ENCODE measurements at places on chromosomes 11 and 22. TPM values are rescaled to one million over a fixed set of nuclear protein-coding genes. Genes with fewer than 3 reads are reported as not detected.

Gene CD6
- total RNA-seq, result 214 TPM

GRCh38 chr22:19663286-19663815, 51.0 kb upstream of the SEPTIN5 start:
- H3K4me3 ChIP-seq, result no peak overlapping the region
- H3K27me3 ChIP-seq, result no peaks in the 10 kb centered on the region
- H3K36me3 ChIP-seq, result no peaks in the 10 kb centered on the region
- no peaks in the 10 kb centered on the region for H3K4me1 ChIP-seq
- no peak for DNase-seq
- H3K27ac ChIP-seq, result no peak overlapping the region

Gene OR8G1
- not detected for total RNA-seq

DNA sequence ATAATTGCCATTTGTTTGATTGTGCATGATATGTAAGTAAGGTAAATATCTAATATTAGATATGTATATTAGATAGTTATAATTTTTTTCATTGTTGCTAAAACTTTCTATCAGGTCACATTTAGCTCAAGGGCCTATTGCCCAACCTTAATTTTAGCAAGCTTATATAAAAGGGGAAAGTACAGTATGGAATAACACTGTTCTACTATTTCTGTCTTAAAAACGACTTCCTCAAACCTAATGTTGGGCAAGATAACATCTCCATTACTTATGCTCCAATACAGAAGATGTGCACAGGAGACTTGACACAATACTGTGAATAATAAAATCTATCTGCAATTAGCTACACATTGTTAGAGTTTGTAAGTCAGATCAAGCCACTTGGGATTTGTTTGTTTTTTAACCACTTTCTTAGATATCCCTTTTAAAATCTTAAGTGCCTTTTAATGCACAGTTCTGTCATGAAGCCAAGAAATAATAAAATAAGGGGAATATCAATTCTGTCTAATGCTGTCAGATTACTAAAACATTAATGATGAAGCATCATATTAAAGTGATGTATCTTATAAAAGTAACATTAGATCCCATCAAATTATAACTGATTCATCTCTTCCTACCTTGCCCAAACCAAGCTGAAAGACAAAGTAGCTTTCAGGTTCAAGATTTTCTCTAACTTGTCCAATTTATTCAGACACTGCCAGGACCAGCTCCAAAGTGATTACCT, 98.1 kb downstream of the SIK3 start:
- peaks cover 8% of the 10 kb centered on the region for H3K36me3 ChIP-seq
- no peak overlapping the region for H3K27ac ChIP-seq
- DNase-seq, result no peak

DNA sequence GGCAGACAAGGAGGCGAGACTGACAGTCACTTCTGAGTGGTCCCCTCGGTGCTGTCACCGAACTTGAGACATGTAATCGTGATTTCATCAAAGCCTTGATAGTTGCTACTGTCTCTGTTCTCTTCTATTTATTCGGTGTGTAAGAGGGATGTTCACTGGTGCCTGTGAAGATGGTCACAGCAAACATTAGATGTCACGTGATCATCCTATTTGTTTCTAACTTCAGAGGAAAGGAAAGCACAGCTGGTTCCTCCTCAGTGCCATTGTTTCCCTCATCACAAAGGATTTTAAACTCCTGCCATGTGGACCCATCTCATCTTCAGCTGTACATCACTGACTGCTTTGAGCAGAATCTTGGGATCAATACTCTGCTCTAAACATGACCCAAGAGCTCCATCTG, 73.1 kb upstream of the CLMP start:
- DNase-seq, result no peak
- H3K4me1 ChIP-seq, result peaks cover 10% of the 10 kb centered on the region
- no peaks in the 10 kb centered on the region for H3K36me3 ChIP-seq
- no peak overlapping the region for H3K4me3 ChIP-seq
- H3K27me3 ChIP-seq, result peaks cover 24% of the 10 kb centered on the region

GRCh38 chr11:133172349-133172748, 360.0 kb downstream of the OPCML start:
- no peaks in the 10 kb centered on the region for H3K4me1 ChIP-seq
- H3K4me3 ChIP-seq, result no peak overlapping the region
- no peak overlapping the region for H3K27ac ChIP-seq
